Lung microvascular endothelial cell (primary cell): ENCODE measurements at places on chromosomes 6 and 20. TPM values are rescaled to one million over a fixed set of nuclear protein-coding genes. Genes with fewer than 3 reads are reported as not detected.

The POLR1C gene
- 23.8 and 27.0 TPM in 2 replicates for total RNA-seq

The SPATA25 gene
- 0.44 and 0.79 TPM in 2 replicates for total RNA-seq

The SPATS1 gene
- total RNA-seq: not detected in 2 replicates

The SGK1 gene
- total RNA-seq: 232 and 272 TPM in 2 replicates

The BMP2 gene
- 8.7 and 14.5 TPM in 2 replicates for total RNA-seq

The POLH gene
- 8.1 and 12.6 TPM in 2 replicates for total RNA-seq

The LST1 gene
- total RNA-seq: not detected in 2 replicates

The RIMS4 gene
- under 0.01 TPM in 1 of 2 replicates, not detected in the other for total RNA-seq

The NKX2-2 gene
- not detected in 2 replicates for total RNA-seq

The BLCAP gene
- 42.9 and 83.3 TPM in 2 replicates for total RNA-seq

The TMEM74B gene
- under 0.01 and 0.44 TPM in 2 replicates for total RNA-seq

The COL12A1 gene
- 0.60 and 1.1 TPM in 2 replicates for total RNA-seq

The MYB gene
- not detected in 2 replicates for total RNA-seq

The CRISP3 gene
- not detected in 2 replicates for total RNA-seq

The SLC13A3 gene
- under 0.01 TPM in 1 of 2 replicates, not detected in the other for total RNA-seq

The SLC44A4 gene
- total RNA-seq: not detected in 2 replicates

The RBPJL gene
- total RNA-seq: not detected in 2 replicates

The IMPG1 gene
- not detected in 2 replicates for total RNA-seq

The DTNBP1 gene
- 9.4 and 9.5 TPM in 2 replicates for total RNA-seq

The FLRT3 gene
- total RNA-seq: 0.87 and 3.4 TPM in 2 replicates

The TREML4 gene
- not detected in 2 replicates for total RNA-seq

The SNX5 gene
- total RNA-seq: 40.9 and 54.3 TPM in 2 replicates

The NRM gene
- total RNA-seq: 1.6 and 2.2 TPM in 2 replicates

The PABPC1L gene
- total RNA-seq: 0.44 and 0.79 TPM in 2 replicates

The ZSCAN16 gene
- total RNA-seq: 12.0 and 14.9 TPM in 2 replicates

The SLCO4A1 gene
- total RNA-seq: 0.60 and 0.65 TPM in 2 replicates

The TTLL9 gene
- total RNA-seq: under 0.01 and 0.22 TPM in 2 replicates

The TAGAP gene
- total RNA-seq: not detected in 2 replicates

The NSFL1C gene
- total RNA-seq: 18.1 and 20.6 TPM in 2 replicates
